Stimulated activated CD4-positive, alpha-beta T cell treated with anti-CD3 and anti-CD28 coated beads, Interleukin-2, amount 100 ng/mL, for 48 hours (primary cell): ENCODE measurements at places on chromosomes 12 and 14.

DNA sequence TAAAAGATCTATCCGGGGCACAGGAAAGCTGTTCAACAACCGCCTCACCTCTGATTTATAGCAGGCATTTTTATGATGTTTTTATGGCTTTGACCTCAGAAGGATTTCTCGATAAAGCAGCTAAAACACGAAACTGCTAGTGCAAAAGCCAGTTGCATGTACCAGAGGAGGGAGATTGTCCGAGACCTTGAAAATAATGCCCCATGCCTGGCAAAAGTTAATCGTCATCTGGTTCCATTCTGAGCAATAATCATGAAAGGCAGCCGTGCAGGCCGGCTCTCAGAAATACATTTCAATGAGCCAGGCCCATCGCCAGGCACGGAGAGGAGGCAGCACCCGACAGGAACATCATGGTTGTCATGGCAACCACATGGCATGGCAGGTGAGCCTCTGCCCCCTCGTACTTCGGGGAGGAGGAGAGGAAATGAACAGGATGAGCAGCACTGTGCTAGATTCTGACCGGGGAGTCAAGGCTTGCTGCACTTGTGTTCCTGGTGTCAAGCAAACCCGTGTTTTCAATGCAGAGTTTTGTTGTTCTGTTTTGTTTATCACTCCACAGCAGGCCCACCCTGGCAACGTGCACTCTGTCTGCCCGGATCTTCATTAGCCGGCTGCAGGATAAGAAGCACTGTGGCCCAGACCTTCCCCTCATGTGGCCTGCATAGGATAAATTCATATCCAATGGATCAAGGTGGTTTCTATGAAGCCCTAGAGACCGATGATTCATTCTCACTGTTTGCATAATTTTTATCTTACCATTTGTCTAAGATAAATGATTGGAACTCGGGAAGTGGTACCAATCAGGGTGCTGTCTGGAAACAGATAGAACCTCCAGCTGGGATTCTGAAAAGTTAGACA, 160.2 kb downstream of the RIMBP2 start:
- DNase-seq, result no peak

DNA sequence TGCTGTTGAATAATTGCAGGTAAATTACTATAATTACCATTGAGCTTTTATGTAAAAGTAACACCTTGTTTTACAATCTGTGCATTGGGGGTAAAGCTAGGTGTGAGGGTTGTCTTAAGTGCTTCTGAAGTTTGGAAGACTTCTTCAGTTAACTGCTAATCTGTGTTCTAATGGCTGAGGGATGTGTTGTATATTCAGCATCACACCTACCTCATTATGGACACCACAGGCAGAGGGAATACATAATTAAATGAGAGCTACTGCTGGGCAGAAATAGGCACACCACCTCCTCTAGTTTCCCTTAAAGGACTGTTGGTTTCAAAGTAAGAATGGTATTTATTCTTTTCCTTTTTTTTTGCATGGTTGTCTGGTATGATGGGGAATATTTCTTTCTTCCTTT, 502.3 kb upstream of the RGS6 start:
- no peak for DNase-seq

DNA sequence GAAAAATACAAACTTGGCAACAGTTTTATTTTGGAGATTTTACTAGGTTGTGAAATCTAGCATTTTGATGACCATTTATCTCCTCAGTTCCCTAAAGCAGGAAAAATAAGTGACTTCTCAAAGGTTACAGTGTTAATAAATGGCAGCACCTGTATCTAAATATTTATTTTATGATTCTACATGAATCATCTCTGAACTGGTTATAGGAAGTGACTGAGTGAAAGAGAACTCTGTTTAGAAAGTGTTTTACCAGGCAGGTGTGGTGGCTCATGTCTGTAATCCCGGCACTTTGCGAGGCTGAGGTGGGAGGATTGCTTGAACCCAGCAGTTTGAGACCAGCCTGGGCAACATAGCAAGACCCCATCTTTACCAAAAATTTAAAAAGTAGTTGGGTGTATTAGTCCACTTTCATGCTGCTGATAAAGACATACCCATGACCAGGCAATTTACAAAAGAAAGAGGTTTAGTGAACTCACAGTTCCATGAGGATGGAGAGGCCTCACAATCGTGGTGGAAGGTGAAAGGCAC, 26.3 kb downstream of the MIPOL1 start:
- DNase-seq, result no peak

DNA sequence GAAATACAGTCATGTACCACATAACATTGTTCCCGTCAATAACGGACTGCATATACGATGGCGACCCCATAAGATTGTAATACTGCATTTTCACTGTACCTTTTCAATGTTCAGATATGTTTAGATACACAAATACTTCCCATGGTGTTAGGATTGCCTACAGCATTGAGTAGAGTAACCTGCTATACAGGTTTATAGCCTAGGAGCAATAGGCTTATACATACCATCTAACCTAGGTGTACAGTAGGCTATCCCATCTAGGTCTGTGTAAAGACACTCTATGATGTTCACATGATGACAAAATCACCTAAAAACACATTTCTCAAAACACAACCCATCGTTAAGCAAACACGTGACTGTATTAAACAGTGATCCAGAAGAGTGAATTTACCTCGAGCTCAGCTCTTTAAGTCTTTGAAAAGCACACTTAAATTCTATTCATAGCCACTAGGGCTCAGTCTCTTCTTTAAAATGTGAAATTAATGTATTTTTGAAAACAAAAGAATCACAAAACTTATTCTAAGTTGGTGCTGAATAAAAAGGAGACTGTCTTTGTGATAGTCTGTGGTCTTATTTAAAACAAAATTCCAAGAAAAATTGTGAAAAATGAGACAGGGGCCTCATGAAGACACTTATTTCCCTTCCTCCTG, 239.1 kb upstream of the ARID2 start:
- no peak for DNase-seq

DNA sequence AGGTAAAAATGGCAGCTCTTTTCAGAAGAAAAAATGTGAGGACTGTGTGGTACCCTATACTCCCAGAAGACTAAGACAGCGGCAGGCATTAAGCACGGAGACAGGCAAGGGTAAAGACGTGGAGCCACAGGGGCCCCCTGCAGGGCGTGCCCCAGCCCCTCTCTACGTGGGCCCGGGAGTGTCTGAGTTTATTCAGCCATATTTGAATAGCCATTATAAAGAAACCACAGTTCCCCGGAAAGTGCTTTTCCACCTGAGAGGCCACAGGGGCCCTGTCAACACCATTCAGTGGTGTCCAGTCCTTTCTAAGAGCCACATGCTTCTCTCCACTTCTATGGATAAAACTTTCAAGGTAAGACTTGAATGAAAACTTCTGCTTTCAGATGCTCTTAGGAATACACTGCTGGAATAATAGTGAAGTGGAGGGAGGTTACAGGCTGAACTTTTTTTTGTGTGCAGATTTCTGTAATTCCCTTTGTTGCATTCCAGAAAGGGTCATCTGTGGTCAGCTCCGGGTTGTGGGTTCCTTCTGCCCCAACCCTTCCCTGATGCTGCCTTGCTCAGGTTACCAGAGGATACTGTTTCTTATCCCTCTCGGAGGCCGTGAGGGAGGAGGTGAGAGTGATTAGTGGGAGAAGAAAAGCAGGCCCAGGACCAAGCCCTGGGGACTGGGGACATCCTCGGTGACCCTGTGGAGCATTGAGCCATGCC, 58.4 kb downstream of the SLC25A47 start:
- no peak for DNase-seq

DNA sequence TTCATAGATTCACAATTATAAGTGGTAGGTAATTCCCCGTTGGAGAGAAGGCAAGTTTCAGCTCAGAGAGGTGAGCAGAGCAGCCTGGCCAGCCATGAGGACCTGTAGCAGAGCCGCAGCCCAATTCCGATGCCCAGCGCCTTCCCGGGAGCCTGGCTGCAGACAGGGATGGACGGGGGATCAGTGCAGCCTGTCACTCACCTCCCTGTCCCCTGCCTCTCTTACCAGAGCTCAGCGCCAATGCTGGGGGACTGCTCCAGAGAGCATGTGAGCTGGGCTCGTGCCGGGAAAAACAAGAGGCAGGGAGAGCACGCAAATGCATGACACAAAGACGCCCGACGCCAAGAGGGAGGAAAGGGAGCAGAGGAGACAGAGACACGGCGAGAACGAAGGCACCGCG, 231.9 kb downstream of the BCL11B start:
- no peak for DNase-seq

DNA sequence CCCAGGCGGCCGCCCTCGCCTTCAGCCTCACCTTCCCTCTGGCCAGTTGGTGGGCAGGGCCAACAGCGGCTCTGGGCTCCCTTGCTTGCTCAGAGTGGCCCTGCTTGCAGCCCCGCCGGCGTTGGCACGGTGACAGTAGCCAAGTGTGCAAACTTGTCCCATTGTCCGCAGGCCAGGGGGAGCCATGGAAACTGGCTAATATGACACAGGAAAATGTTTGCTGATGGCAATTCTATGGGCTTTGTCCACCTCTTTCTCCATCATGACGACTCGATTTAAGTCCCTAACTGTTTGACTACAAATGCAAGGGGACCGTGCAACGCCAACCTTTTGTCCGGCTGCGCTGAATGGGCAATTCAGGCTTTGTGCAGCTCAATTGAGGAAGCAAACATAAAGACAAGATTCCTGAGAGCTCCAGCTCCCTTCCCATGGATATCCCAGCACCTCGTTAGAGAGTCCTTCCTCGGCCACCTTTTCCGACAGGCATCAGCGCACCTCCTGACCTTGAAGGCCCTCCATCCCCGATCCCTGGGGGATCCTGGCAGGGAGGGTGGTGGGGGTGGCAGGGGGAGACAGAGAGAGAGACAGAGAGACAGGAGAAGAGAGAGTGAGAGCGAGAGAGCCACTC, 785 bp upstream of the FAM181A start:
- DNase-seq, result no peak

DNA sequence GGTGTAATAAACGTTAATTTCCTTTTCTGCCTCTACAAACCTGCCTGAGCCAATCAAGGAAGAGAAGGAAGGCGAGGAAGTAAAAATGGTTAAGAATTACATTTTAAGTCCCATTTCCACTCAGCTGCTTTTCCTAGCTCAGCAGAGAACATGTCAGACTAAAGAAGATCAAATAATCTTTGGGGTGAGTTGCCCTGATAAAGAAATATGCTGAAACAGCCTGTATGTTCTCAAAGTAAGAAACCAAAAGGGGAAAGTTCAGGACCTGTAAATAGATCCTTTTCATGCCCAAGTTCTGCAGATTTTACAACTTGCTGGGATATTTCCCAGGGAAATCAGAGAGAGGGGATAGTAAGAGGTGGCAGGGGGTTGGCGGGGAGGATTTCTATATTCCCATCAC, 55.5 kb downstream of the PHLDA1 start:
- no peak for DNase-seq

DNA sequence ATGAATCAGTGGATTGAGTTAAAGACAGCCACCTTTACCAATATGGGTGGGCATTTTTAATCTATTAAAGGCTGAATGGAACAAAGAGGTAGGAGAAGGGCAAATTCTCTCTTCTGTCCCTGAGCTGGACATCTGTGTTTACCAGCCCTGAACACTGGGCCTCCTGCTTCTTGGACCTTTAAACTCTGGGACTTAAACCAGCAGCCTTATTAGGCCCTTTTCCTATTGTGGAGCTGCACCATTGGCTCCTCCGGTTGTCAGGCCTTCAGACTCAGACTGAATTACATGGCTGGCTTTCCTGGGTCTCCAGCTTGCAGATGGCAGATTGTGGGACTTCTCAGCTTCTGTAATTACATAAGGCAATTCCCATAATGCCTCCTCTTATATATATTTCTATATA, 6.4 kb downstream of the SERPINA6 start:
- DNase-seq, result no peak

DNA sequence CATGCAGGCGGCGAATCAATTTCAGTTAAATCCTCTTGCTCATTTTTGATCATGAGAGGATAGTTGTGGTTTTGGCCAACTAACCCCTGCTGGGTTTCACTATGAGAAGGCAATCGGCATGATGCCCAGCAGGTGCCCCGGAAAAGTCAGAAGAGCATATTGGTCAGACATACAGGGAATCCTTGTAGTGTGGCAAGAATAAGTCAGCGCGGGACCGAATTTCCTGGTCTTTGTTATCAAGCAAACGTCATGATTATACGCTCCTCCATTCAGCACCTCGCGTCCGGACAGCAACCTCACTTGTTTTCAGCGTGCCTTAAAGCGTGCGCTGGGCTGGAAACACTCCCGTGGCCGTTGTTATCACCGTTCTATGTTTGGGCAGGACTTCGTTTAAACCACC, 1.8 kb downstream of the TBC1D30 start:
- peak; percentile 33 for DNase-seq

- no peak for DNase-seq
Observed at GRCh38 chr14:29668201-29668600, 259.4 kb downstream of the PRKD1 start.

GRCh38 chr14:40574780-40575179, 1031.9 kb upstream of the LRFN5 start:
- no peak for DNase-seq

GRCh38 chr12:19191563-19191962, 62.0 kb downstream of the PLEKHA5 start:
- DNase-seq, result no peak

GRCh38 chr12:24668563-24668962, 280.3 kb downstream of the BCAT1 start:
- no peak for DNase-seq

DNA sequence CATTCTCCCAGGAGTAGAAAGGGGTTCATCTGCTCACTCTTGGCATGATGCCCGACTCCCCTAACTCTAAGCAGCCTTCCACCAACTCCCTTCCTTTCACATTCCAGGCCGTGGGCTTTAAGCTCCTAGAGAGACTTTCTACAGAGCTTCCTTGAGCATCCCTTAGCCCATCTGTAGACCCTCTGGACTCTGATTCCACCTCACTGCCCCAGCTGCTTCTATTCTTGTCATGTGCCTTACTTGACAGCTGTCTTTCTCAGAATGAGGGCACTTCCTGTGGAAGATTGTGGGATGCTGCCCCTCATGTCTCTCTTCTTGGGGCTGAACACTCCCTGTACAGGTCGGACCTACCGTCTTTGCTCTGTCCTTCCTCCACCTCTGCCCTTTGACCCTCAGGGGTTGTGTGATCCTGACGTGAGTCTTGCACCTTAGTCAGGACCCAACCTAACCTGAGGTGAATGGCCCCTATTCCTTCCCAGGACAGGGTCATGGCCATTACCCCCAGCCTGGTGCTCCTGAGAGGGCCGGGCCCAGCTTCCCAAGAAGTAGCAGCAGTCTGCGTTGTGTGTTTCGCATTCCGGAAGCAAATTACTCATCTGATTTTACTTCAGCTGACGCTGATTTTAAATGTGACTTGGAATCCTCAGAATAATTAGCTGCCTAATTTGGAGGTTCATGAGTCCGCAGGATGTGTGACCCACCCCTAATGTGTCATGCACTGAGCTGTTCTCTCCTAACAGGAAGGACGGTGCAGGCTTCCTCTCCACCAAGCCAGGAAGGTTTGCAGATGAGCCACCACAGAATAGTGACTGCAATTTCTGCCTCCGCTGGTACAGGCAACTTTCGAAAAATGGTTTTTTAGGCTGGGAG, 2.7 kb upstream of the GALNT6 start:
- DNase-seq, result no peak

GRCh38 chr12:115232455-115233156, 548.6 kb upstream of the TBX3 start:
- DNase-seq, result no peak

DNA sequence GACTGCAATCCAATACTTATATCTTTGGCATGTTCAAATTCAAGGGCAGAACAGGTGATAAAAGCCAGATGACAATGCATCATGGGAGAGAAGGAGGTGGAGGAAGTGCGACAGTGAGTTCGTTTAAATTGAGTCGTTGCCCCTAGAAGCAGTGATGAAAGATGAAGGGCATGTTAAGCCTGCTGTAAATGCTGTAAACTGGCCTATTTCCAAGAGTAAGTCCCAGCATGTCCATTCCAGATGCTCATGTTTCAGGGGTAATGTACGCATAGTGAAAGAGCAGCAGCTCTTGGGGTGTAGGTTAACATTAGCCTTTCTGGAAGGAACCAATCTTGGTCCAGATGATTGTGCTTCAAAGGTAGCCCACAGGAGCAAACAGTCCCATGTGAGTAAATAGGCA, 97.1 kb downstream of the C2CD5 start:
- no peak for DNase-seq
